Right ventricle myocardium inferior (tissue), 1 donor: ENCODE measurements at places on chromosomes 11 and 22. TPM values are rescaled to one million over a fixed set of nuclear protein-coding genes. Genes with fewer than 3 reads are reported as not detected.

LDLRAD3 gene
- 1.7 TPM for total RNA-seq

DNA sequence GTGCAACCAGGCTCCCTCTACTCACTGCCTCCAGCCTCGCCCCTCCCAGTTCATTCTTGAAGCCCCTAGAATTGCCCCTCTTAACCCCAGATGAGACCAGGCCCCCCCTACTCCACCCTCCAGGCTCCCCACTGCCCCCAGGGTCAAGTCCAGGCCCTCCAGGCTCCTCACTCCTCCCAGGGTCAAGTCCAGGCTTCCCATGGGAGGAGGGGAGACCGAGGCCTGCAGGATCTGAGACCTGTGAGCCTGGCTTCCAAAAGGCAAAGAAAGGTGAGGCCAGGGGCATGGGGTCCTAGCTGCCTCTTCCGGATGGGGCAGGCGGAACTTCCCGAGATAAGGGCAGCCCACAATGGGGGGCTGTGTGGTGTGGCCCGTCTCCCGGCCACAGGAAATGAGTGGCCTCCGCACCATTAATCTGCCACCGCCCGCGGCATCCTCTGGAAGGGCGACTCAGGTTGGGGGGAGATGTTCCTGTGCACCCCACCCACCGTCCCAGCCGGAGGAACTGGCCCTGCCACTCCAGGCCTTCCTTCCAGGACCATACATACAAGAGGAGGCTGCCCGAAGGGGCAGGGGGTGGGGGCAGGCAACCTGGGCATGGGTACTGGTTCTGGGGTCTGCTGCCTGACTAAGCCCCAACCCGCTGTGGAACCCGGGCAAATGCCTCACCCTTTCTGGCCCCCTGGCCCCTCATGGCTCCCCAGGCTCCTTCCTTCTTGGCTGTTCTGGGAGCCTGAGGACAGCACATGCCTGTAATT is 35.1 kb upstream of the WNT11 start:
- no peak for DNase-seq

RFPL2 gene
- total RNA-seq, result not detected

DNA sequence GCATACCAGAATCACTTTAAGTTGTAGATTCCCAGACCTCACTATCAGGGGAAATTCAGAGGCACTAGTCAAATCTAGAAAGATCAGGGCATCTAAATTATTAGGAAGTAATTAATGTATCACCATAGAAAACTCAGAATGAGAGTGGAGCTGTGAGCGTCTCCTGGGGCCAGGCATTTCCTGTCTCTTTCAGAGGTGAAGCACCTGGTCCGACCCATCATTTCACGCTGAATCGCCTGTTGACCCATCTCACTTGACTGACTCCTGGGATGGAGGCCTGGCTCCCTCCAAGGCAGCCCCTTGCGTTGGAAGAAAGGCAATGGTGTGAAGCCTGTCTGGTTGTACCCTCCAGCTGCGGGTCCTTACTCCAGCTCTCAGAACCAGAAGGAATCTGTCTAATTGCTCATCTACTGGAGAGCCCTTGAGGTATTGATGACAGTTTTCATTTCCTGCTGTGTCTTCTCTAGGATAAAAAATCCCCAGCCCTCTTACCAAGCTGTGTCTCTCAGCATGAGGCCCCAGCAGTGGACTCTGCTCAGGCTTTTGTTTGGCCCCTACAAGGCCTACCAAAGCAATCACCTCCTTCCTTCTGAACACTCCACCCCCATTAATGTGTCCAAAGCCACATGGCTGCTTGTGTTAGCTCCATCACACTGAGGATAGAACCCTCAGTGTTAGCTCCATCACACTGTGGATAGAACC is 93.2 kb upstream of the SYT13 start:
- no peak for DNase-seq

GRCh38 chr11:12809364-12809763 is 135.1 kb downstream of the TEAD1 start:
- DNase-seq, result no peak

SERHL2 gene
- total RNA-seq, result 2.6 TPM

PRR33 gene
- total RNA-seq, result 5.0 TPM

OR52I1 gene
- not detected for total RNA-seq
